ENCODE measurements at places on chromosomes 16 and 17.

GRCh38 chr16:66130296-66130905, 236.1 kb upstream of the CDH5 start:
- DNase-seq, result no peak

- DNase-seq, result no peak
Measured at GRCh38 chr17:3526971-3527370, 30.6 kb downstream of the TRPV3 start.

DNA sequence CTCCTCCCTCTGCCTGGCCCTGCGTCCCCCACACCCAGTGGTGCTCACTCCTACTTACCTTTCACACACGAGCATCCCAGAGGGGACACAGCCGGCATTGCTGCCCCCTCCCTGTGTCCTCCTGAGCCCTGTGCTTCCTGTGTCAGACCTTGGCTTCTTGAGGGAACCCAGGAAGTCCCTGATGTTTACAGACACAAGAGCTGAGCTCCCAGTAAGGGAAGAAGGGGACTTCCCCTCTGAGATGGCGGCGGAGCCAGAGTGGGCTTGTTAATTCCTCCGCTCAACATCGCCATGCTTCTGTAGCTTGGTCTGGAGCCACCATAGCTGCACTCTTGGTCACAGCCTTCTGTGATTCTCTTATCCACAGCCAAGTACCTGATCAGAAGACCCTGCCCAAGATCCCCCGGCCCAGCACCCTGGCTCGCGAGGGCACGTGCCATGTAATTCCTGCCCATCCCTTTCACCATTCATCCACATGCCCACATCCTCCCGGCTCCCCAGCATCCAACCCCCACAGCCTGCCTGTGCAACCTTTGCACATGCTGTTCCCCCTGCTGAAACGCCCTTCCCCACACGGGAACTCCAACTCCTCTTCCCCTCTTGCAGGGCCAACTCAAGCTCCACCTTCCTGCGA, 127.4 kb upstream of the FOXF1 start:
- no peak for DNase-seq

- no peak for DNase-seq
Measured at GRCh38 chr17:17121162-17121561, 78.9 kb downstream of the MPRIP start.

- DNase-seq, result no peak
Measured at GRCh38 chr16:52366983-52367382, 180.0 kb downstream of the TOX3 start.

GRCh38 chr16:15650698-15651171, 690 bp downstream of the NDE1 start:
- peak; percentile 65 for DNase-seq

DNA sequence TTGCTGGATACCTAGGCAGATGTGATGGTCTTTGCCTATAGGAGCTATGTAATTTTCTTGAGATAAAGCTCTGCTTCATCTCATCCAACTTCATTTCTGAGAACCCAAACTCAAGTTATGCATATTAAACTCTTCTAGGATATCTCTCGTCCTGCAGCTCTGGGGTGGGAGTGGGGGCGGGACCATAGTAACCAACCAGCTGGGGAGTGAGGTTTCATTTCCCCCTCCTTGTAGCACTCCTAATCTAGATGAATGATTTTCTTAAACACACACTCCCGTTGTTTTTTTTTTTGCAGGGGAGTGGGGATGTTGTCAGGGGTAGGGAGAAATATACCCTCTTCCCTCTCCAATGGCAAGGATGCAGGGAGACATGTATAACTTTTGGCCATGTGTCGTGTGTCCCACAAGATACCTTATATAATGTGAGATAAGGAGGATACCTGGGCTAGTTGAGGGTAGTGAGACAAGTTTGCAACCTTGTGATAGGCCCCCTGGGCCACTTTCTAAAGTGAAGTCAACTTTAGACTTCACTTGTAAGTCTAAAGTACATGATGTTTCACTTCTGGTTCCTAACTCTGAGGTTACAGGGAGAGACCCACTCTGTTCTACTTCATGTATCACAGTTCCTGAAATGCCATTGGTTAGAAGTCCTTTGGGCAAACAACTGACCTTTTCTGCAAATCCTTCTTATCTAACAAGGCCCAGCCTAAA, 10.5 kb upstream of the HEATR6 start:
- DNase-seq, result no peak

DNA sequence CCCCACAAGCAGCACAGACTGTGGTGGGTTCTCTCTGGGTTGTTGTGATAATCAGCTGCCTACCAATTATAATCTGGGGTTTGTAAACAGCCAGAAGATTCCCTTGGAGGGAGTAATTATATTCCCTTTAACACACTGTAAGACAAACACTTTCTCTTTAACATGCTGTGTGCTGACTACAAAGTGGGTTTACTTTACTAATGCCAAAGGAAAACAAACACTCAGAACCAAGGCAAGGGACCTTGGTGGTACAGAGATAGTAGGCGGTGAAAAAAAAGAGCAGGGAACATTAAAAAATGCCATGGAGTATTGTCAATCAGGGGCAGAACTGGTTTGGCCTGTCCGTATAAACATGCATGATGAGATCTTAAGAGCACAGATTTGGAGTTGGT, 3.0 kb upstream of the VAT1L start:
- no peak for DNase-seq

DNA sequence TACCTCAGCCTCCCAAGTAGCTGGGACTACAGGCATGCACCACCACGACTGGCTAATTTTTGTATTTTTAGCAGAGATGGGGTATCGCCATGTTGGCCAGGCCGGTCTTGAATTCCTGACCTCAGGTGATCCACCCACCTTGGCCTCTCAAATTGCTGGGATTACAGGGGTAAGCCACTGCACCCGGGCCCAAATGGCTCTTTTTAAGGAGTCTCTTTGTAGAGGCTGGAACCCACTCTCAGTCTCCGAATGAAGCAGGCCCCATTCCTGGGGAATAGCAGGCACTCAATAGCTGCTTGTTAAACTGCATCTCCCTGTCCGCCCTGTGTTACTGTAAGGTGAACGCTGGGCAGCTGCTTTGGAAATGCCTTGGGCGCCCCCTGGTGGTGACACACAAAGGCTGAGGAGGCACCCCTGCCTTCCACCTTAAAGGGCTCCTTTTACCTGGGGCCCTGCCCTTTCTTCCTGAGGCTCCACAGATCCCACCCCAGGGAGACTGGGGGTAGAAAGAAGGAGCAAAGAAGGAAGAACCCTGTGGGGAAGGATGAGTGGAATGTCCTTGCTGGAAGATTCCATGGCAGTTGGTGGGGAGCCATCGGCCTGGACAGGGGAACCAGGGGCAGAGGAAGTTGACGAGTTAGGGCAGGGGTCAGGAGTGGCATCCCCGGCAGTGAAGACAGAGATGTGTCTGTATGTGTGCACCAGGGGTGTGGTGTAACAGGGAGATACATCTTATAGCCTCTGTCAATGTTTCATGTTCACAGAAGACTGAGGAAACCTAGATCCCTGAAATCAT, 6.1 kb upstream of the SP2 start:
- DNase-seq, result peak; percentile 84

DNA sequence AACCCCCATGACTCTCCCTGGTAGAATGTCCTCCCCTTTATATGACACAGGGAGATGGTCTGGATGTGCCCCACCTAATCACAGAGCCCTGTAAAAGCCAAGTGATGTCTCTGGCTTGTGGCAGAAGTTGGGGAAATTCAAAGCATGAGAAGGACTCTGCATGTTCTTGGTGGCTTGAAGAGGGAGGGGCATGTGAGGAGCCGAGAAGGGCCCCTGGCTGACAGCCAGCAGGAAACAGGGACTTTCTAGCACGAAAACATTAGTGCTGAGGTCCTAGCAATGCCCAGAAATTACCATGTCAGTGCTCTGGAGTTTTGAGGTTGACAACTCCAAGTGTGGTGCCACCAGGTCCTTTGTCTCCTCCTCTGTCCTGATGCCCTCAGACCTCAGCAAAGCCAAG, 75.9 kb downstream of the USP22 start:
- DNase-seq, result peak; percentile 29

GRCh38 chr17:28982131-28982793, 23.6 kb downstream of the SEZ6 start:
- DNase-seq, result peak; percentile 23
